ENCODE measurements at places on chromosomes 7 and 10.

DNA sequence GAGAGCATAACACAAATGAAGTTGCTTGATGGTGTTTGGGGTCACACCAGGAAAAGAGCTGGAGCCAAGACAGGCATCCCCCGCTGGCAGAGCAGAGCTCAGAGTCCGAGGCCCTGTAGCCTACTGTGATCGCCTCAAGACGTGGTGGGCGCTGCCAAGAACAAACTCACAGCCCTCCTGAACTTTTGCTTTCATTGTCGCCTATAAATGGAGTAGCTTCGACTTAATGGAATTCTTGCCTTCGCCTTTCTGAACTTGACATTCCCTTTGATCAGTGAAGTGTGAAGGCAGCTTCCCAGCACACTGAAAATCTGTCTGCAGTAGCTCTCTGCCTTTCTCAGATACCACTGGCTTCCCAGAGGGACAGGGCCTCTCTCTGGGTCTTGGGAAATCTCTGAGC, 21.3 kb downstream of the CPXM2 start:
- no peak for DNase-seq

DNA sequence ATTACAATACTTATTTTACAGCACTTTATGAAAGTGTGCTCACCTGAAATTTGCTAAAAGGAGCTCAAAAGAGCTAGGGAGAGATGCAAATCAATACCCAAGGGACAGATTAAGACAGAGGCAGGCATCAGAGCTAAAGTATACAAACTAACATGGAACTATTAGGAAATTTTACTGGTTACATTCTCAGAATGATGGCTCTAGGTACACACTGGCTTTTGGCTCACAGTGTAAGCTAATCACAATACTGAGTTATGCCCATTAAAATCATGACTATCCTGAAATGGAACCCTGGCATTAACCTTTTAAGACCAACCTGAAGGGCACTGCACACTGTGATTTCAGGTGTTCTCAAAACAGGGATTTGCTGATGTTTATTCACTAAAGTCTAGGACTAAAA, 98.1 kb downstream of the NT5C2 start:
- DNase-seq: no peak

DNA sequence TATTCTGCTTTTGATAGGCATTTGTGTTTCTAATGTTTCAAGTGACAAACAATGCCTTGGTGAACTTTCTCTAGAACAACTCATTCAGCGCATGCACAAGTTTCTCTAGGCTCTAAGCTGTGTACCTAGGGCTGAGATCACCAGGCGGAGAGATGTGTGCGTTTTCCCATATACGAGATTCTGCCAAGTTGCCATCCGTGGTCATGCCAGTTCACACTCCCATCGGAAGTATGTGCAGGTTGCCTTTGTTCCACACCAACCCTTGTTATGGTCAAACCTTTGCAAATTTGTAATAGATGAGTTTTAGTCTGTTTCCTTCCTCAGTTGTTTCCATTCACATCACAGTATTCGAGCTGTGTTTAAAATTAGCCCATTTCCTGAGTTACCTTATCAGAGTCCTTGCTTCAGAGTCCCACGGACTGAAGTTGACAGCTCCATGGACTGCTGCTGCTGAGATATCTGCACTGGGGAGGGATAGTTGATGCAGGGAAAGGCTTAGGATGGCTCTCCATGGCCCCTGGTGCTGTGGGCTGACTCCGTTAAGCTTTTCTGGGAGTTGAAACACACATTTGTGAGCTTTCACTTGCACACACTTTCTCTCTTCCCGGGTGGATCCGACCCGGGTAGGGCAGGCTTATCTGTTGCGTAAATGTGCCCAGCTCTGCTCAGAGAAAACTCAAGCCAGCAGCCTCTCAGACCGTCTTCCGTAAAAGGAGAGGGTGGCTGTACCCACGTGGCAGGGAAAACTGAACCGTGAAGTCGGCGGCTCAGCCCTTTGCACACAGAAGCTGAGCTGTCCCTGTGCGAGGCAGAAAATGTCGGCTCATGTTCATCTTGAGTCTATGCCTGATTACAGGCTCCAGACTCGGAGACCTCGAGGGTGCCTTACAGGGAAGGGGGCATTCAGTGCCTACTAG, 49.4 kb downstream of the HK1 start:
- peak; percentile 53 for DNase-seq

DNA sequence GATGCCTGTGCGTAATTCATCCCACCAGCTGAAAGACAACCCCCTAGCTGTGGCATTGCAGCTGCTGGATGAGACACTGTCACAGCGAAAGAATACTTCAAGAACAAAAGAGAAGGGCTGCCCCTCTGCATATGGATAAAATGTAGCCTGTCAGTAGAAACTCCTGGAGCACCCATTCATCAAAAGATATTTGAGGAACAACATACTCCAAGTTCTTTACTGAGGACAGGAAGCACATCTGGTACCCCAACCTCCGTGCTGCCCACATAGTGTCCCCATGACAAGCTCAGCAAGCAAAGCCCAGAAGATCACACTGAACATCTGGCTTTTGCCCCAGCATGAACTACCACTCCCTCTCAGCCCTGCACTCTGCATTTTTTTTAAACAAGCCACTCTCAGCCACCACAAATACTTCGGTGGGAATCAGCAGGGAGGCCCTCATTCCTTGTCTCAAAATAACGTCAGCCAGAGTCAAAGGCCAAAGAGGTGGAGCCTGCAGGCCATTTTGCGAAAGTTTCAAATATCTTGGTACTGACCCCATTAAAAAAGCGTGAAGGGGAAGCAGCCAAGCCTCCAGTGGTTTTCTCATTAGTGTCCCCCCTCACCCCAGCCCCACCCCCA, 1.7 kb downstream of the CREB3L2 start:
- DNase-seq: no peak

GRCh38 chr7:55061726-55062499, 43.1 kb downstream of the EGFR start:
- no peak for DNase-seq
